ENCODE measurements at places on chromosomes 1 and 21. TPM values are rescaled to one million over a fixed set of nuclear protein-coding genes. Genes with fewer than 3 reads are reported as not detected.

TP53BP2 gene
- total RNA-seq = 36.9 TPM

SYPL2 gene
- total RNA-seq = not detected

PLA2G2E gene
- total RNA-seq = not detected

GSTM1 gene
- 77.2 TPM for total RNA-seq

GRCh38 chr1:56359056-56359455 lies 220.3 kb downstream of the PLPP3 start:
- no peaks in the 10 kb centered on the region for H3K36me3 ChIP-seq
- H3K27me3 ChIP-seq = no peaks in the 10 kb centered on the region
- H3K4me3 ChIP-seq = no peak overlapping the region
- DNase-seq = no peak
